T-cell (primary cell): ENCODE measurements at places on chromosomes 13 and 19. TPM values are rescaled to one million over a fixed set of nuclear protein-coding genes. Genes with fewer than 3 reads are reported as not detected.

GRCh38 chr13:96696389-96696900 is 297.8 kb downstream of the OXGR1 start:
- no peaks in the 10 kb centered on the region for H3K4me1 ChIP-seq
- H3K4me3 ChIP-seq, result no peak overlapping the region
- DNase-seq, result no peak

DNA sequence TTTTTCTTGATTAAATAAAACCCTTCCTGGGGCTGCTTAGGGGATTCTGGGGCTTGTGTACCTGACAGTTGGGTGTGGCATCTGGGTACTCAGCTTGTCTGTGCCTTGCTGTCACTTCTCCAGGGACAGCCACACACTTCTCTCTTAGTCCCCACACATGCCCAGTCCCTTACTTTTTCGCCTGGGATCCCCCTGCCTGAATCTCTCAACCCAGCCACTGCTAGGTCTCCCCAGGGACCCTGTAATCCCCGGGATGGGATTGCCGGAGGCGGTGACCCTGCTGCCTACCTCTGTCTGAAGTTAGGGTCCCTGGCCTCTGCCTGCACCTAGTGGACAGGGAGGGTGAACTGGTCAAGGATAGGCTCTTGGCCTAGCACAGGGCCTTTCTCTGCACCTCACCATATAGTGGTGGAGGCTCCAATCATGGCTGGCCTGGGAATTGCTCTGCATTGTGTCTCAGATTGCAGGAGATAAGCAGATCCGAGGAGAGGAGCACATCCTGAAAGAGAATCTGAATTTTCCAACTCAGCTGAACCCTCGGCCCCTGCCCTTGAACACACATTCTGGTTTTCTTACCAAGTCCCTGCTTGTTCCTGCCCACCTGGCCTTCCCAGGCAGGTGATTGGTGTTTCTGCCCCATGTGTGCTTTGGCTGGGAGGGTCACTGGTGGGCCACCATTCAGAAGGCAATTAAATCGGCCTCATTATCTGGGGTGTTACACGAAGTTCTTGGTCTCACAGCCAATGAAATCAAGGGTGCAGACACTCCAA is 8.7 kb upstream of the ZNF492 start:
- no peak overlapping the region for H3K4me3 ChIP-seq
- no peak overlapping the region for H3K27ac ChIP-seq
- no peak for DNase-seq
- no peaks in the 10 kb centered on the region for H3K4me1 ChIP-seq
- no peaks in the 10 kb centered on the region for H3K27me3 ChIP-seq

- no peak for DNase-seq
- H3K4me3 ChIP-seq, result no peak overlapping the region
- no peaks in the 10 kb centered on the region for H3K4me1 ChIP-seq
- peaks cover 6% of the 10 kb centered on the region for H3K36me3 ChIP-seq
- no peaks in the 10 kb centered on the region for H3K27me3 ChIP-seq
- no peak overlapping the region for H3K27ac ChIP-seq
These were observed 113.1 kb downstream of the PAN3 start for GRCh38 chr13:28251466-28251865.

DNA sequence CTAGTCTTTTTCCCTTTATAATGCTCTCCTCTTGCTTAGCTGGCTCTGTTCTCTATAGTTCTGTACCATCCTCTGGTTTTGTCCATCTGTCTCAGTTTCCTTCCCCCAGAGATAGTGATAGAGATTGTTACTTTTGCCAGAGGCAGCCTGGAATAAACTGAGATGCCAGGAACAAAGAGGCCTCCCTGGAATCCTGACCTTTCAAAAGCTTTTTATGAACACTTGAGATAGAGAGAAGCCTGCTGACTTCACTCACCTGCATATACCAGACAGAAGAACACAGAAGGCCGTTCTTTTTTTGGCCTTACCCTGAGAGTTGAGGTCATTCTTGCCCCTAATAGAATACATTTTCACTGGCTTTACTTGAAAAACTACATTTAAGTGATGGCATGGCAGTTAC is 150.2 kb downstream of the LHFPL6 start:
- H3K4me1 ChIP-seq, result no peaks in the 10 kb centered on the region
- no peaks in the 10 kb centered on the region for H3K27me3 ChIP-seq
- no peaks in the 10 kb centered on the region for H3K36me3 ChIP-seq
- DNase-seq, result no peak
- no peak overlapping the region for H3K4me3 ChIP-seq

DNA sequence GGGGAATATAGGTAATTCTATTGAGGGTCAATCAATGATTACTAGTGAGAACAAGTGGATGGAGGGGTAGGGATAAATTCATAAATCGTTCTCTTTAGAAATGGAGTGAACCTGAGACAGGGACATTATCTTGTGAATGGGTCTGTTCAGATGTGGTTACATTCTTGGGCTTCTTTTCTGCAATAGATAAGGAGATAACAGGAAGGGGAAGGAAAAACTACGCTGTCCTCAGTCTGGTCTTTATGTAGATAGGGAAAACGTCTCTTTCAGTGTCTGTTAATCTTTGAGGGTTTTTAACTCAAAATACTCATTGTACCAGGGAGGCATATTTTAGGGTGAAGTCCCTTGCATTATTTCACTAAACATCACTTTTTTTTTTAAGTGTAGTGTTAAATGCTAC is 266.7 kb upstream of the MAB21L1 start:
- no peaks in the 10 kb centered on the region for H3K36me3 ChIP-seq
- no peak for DNase-seq
- no peak overlapping the region for H3K4me3 ChIP-seq

DNA sequence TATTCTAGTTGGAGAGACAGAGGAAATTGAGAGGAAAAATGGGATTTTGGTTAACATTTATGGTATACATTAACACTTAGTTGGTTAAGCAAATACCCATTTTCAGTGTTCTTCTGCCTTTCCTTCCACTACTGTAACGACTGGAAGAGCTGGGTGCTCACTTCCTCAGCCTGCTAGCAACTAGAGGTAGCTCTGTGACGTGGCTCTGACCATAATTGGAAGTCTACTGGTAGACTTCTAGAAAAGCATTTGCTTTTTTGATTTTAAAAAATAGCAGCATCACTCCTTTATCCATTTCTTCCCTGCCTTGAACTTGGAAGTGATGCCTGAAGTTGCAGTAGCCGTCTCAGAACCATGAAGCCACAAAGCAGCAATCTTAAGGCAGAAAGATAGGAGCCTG is 15.9 kb downstream of the NHLRC3 start:
- no peak overlapping the region for H3K27ac ChIP-seq
- DNase-seq, result no peak
- H3K4me3 ChIP-seq, result no peak overlapping the region
- no peaks in the 10 kb centered on the region for H3K27me3 ChIP-seq
- H3K36me3 ChIP-seq, result peaks cover 3% of the 10 kb centered on the region

DNA sequence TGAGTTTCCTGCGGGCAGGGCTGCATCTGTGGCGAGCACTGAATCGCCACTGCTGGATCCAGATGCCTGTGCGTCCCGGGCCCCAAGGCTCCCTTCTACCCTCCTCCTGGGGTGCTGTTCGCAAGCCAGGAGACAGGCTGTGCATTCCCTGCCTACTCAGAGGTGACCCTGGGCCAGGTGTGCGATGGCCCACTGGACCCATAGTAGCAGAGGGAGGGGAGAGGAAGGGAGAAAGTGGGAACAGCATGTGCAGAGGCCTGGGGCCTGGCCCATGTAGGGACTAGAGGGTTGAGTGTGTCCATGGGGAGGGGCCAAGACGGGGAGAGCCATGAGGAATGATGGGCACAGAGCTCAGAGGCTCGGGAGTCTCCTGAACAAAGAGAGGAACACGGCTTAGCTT is 27.3 kb downstream of the CARM1 start:
- no peak overlapping the region for H3K27ac ChIP-seq
- H3K36me3 ChIP-seq, result peaks cover 2% of the 10 kb centered on the region
- no peaks in the 10 kb centered on the region for H3K27me3 ChIP-seq
- H3K4me3 ChIP-seq, result no peak overlapping the region
- peaks cover 4% of the 10 kb centered on the region for H3K4me1 ChIP-seq
- no peak for DNase-seq

The ZNF382 gene
- total RNA-seq, result 21.8 TPM

The CCDC169 gene
- not detected for total RNA-seq

DNA sequence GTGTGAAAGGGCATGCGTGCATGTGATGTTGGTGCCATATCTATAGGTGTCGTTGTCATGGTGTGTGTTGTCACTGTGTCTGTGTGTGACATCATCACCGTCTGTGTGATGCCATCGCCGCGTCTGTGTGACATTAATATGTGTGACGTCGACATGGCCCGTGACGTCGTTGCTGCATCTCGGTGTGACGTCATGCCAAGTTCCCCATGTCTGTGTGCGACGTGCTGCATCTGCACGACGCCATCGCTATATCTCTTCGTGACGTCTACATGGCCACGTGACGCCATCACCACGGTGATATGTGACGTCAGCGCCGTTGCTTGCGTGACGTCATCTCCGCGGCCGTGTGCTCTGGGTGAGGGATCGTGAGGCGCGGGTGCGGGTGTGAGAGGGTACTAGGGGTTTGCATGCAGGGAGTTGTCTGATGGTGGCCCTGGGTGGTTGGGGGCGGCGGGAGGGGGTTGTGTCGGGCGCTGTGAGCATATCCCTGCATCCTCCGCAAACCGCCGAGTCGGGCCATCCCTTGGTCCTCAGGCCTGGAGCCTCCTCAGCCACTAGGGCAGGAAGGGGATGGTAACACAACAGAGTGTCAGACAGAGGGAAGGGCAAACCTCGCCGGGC is 14.6 kb downstream of the GTPBP3 start:
- no peak overlapping the region for H3K27ac ChIP-seq
- DNase-seq, result no peak
- peaks cover 58% of the 10 kb centered on the region for H3K27me3 ChIP-seq
- peaks cover 6% of the 10 kb centered on the region for H3K4me1 ChIP-seq

GRCh38 chr13:109162248-109163036 is 533.0 kb downstream of the MYO16 start:
- no peak overlapping the region for H3K27ac ChIP-seq
- H3K4me3 ChIP-seq, result no peak overlapping the region
- no peaks in the 10 kb centered on the region for H3K27me3 ChIP-seq
- peak; percentile 34 for DNase-seq

DNA sequence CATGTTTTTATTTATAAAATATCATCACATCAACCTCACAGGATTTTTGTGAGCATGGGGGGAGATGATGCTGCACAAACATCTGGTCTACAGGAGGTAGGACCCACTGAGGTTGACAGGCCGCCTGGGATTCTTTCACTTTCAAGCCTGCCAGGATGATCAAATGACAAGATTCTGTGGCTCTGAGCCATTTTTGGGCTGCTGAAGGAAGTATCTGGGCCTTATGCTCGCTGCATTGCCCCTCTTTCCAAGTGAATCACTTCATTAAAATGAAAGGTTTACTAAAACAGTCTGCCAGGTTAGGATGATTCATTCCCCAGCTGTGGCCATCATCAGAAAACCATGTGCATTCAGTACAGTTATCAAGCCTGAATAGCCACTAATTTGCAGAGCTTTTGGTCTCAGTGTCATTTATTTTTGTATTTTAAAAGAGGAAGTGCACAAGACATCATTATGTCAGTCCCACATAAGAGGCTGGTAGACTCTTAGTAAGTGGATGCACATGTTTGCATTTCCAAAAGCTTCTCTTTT is 34.4 kb downstream of the STARD13 start:
- H3K4me1 ChIP-seq, result no peaks in the 10 kb centered on the region
- no peak overlapping the region for H3K27ac ChIP-seq
- no peak for DNase-seq

The ZNF835 gene
- 4.0 TPM for total RNA-seq

GRCh38 chr19:37963190-37963936 is 56.4 kb downstream of the SIPA1L3 start:
- DNase-seq, result no peak
- no peak overlapping the region for H3K4me3 ChIP-seq
- no peaks in the 10 kb centered on the region for H3K36me3 ChIP-seq
- no peak overlapping the region for H3K27ac ChIP-seq
- no peaks in the 10 kb centered on the region for H3K27me3 ChIP-seq
- no peaks in the 10 kb centered on the region for H3K4me1 ChIP-seq

- no peaks in the 10 kb centered on the region for H3K36me3 ChIP-seq
- no peak overlapping the region for H3K4me3 ChIP-seq
- H3K27me3 ChIP-seq, result no peaks in the 10 kb centered on the region
- no peak overlapping the region for H3K27ac ChIP-seq
These were observed 51.6 kb downstream of the SACS start for GRCh38 chr13:23381866-23382265.

DNA sequence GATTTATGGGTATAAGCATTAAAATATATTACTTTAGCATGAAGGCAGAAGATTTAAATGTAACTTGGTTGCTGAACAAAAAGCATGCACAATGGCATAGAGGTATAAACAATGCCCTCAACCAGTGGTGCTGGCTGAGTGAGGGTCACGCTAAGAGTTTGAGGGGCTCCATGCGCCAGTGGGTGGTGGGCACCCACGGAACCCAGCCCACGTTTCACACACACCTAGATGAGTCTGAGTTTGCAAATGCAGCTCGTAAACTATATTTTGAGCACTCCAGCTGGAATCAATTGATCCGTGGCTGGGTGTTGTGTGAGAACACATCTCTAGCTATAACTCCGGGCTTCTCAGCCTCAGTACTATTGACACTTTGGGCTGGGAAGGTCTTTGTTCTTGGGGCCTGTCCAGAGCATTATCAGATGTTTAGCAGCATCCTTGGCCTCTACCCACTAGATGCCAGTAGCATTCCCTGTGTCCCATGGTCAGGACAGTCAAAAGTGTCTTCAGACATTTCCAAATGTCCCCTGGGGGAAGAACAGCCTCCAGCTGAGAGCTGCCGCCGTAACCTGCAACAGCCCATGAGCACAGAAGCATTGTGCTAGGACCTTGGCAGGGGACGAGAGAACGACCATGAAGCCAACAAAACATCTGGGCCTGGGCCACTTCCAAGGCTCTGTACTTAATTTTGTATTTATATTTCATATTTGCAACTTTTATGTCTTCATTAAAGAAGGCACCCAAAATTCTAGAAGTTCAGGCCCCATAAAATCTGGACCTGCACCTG is 108.1 kb upstream of the SOX1 start:
- DNase-seq, result no peak
- no peak overlapping the region for H3K4me3 ChIP-seq
- H3K27me3 ChIP-seq, result peaks cover under 1% of the 10 kb centered on the region
- no peaks in the 10 kb centered on the region for H3K4me1 ChIP-seq
- H3K27ac ChIP-seq, result no peak overlapping the region
- H3K36me3 ChIP-seq, result no peaks in the 10 kb centered on the region

DNA sequence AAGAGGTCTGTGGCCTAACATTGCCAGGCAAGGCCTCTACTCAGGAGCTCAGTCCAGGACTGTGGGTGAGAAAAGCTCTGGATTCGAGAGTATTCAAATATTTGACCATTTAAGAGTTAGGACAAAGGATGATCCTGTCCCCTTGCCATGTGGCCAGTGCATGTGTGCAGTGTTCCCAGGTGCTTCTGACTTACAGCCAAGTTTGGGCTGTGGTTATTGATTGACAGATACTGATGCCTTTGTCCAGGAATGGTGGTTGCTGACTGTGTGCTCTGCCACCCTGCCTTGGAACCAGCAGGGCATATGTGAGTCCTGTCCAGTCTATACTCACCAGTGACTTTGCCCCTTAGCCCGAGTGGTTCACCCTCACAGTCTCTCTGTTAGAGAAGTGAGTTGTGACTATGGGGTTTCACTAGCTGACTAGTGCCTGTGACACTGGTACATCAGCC is 51.9 kb downstream of the GARRE1 start:
- no peak overlapping the region for H3K27ac ChIP-seq
- no peaks in the 10 kb centered on the region for H3K27me3 ChIP-seq
- no peak for DNase-seq

The CYP2S1 gene
- not detected for total RNA-seq
